GM06990 (cell line): ENCODE measurements at places on chromosomes 2 and 18.

DNA sequence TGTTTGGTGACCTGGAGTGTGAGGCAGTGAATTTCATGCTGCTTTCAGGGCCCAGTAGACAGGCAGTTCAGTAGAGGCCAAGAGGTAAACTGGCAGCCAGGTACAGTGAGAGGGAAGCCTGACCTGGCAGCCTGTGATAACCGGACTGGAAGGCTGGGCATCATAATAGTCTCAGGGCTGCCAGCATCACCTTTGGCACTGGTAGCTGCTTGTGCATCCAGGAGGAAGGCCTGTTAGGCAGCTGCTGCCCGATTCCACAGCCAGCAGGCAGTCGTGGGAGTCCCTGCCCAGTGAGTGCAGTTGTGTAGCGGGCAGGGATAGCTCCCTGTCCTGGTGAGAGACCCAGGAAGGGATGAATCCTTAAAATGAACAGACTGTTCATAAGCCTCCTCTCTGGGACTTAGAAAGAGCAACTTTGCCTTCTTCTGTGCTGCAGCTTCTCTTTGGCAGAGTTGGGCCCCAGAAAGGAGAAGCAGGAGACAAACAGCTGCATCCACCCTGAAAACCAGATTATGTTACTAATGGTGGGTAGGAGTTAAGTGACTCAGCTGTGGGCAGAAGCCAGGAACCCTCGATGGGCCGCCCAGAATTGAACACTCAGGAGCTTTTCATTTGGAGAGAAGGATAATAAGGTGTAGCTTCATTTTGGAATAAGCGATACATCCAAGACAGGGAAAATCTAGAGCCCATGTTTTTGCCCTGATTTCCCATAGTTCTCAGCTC is 8.1 kb upstream of the GPBAR1 start:
- DNase-seq: no peak

DNA sequence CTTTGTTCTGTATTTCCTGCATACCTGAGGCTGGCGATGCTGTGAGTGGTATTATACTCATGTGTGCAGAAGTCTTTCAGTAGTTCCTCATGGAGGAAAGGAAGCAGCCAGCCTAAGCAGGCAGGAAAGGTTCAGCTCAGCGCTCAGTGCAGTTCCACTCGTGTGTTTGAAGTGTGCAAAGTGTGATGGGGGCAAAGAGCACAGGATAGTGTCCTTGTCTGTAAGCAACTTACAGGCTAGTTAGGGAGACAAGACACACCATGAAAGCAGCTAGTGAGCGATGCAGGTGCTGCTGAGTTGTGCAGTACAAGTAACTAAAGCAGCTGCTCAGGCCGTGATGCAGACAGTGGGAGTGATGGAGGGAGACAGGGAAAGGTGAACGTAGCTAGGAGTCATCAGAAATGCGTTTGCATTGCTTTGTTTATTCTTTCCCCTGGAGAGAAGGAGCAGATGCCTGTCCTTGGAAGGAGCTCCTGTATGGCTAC is 146.2 kb downstream of the LDLRAD4 start:
- DNase-seq: no peak

DNA sequence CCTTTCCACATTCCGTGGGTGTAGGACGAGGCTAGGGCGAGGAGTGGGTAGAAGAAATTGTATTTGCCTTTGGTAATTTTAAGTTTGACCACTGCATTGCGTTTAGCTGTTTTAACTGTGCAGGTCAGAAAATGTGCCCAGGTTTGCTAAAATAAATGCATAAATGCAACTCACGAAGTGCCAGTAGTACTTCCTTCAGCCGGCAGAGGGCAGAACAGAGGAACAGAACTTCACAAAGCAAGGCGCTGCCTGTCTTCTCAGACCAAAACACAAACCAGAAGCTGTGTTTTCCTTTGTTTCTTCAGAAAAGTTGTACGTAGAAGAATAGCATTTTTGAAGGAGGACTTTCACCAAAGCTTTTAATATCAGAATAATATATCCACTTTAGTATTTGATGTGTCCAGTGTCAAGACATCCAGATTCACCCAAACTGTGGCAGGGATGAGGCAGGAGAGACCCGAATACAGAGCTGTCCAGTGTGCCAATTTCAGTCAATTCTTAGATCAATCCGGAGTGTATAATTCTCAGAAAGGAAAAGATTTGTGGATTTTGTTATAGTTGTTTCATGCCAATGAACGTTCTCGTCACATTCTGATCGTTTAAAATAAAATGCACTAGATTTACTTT is 348.6 kb downstream of the DLGAP1 start:
- DNase-seq: no peak

GRCh38 chr2:176652300-176653182 is 383.3 kb downstream of the MTX2 start:
- DNase-seq: no peak

GRCh38 chr2:50295596-50295995 is 736.3 kb downstream of the NRXN1 start:
- DNase-seq: no peak

GRCh38 chr2:211367711-211368110 is 811.3 kb downstream of the CPS1 start:
- peak; percentile 49 for DNase-seq

DNA sequence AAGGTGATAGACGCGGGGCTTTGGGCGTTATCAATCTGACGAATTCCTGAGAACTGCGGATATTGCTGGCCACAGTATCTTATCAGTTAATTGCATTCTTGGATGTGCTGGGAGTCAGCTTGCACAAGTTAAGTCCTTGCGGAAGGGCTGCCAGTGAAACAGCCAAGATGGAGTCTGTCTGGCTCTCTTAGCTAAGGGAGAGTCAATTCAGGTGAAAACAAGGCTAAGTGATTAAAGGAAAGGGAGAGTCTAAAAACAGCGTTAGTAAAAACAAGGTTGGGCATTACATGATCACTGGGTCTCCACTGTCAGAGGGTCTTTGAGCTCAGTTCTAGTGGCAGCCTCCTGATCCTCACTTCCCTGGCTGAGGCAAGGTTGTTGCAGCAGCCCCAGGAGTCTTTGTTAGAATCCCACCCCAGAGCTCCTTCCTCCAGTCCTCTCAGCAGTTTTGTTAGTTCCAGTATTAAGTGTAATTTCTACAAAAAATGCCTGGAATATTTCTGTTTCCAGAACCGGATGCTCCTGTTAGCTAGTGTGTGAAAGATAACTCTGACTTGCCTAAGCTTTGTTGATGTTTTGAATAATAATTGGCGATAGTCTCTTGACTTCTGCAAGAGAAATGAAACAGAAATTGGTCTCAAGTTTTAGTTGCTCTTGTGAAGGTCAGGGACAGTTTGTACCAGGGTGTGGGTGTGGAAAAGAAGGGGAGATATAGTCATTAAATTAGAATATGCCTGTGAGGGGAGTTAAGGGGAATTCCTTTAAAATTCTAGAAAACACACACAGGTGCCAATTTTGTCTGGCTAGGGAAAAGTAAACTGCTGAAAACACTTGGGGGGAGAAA is 10.6 kb downstream of the CFLAR start:
- peak; percentile 44 for DNase-seq

GRCh38 chr18:2961821-2962220 is 51.1 kb downstream of the LPIN2 start:
- no peak for DNase-seq

DNA sequence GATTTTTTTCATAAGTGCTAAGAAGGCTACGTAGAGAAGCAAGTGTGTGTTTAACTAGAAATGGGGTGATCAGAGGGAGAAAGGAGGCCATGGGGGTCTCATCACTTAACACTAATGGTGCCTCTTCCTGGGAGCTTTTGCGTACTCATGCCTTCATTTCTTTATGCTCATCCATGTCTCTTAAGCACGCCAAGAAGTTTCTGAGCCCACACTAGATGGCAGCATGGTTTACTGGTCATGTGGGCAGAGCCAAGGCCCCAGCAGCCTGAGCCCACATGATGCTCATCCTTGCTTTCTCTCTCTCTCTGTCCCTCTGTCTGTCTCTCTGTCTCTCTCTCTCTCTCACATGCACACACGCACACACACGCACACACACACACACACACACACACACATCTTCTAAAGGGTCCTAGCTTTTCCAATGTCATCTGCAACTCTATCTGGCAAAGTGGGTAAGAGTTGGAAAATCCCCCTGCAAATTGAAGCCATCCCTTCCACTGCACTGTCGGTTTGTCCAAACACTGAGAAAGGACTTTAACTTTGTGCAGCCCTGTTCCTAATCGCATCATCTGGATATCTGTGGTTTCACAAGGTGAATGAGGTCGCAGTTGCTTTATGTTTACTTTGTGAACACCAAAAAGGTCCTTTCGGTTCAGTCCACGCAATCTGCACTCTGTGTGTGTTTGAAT is 137.1 kb upstream of the CCDC68 start:
- DNase-seq: no peak

DNA sequence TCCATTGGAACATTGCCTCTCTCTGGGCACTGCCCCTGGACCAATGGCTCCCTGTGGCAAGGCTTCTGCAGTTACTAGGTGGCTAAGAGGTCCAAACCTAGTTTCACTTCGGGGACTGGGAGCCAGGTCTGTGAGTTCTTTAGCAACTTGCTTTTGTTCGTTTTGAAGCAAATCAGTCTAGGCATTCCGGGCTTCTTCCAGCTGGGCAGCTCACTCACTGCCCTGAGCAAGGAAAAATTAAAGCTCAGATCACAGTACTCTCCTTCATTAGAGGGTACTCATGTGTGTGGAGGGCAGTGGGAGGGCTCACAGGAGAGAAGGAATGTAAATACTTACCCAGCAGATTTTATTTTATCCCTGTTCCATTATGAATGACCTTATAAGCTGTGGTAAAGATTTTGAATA is 80.3 kb downstream of the SPP2 start:
- DNase-seq: no peak

DNA sequence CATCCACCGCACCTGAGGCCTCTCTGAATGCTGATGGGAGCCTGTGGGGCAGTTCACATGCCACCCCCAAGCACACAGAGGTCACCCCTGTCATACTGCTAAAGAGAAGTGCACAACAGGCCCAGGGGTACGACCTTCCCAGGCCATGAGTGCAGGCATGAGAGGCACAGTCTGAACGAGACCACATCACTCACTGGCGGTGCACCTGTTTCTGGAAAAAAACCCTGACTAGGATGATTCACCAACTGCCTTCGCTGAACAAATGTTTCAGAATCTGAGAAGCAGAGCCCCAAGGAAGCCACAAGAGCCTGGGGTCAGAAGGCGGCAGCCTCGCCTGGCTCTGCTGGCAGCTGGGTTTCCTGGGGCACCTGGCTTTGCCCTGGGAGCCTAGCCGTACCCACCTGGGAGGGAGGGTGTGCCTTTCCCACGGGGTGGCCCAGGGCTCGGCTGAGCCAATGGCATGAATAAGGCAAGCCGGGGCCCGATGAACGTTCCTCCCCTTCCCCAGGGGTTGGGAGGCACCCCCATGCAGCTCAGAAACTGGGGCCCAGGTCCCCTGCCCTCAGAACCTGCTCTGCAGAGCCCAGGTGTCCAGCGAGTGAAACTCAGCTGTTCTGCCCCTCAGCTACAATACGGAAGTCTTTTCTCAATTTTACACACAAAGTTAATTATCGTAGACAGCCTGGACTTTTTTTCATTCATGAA is 73.8 kb downstream of the HDAC4 start:
- DNase-seq: peak; percentile 75

DNA sequence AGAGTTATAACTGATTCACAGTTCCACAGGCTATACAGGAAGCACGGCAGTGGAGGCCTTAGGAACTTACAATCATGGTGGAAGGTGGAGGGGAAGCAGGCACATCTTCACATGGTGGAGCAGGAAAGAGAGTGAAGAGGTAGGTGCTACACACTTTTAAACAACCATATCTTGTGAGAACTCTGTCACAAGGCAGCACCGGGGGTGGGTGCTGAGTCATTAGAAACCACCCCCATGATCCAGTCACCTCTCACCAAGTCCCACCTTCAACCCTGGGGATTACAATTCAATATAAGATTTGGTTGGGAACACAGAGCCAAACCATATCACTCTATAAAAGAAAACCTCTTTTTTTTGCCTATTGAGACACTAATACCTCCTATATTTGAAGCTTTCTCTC is 1108.5 kb upstream of the CDH2 start:
- no peak for DNase-seq

- DNase-seq: no peak
Measured at GRCh38 chr18:77343846-77344510, 94.3 kb downstream of the GALR1 start.

DNA sequence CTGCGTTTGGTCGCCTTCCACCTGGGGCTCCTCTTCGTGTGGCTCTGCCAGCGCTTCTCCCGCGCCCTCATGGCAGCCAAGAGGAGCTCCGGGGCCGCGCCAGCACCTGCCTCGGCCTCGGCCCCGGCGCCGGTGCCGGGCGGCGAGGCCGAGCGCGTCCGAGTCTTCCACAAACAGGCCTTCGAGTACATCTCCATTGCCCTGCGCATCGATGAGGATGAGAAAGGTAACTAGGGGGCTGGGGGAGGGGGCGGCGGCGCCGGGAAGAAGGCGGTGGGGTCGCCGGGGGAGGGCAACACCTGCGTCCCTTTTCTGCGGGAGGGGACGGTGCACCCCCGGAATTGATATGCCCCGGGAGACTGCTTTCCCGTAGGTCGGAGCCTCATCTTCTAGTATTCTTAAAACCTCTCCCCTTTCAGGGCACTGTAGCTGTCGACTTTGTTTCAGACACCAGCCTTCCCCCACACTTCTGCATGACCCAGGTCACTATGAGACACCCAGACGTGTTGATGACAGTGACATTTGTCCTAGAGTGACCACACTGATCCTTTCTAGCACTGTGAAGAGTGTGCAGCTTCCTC is 755 bp downstream of the SPAST start:
- DNase-seq: no peak

- no peak for DNase-seq
Measured at GRCh38 chr18:78396077-78396476, 583.5 kb upstream of the SALL3 start.

DNA sequence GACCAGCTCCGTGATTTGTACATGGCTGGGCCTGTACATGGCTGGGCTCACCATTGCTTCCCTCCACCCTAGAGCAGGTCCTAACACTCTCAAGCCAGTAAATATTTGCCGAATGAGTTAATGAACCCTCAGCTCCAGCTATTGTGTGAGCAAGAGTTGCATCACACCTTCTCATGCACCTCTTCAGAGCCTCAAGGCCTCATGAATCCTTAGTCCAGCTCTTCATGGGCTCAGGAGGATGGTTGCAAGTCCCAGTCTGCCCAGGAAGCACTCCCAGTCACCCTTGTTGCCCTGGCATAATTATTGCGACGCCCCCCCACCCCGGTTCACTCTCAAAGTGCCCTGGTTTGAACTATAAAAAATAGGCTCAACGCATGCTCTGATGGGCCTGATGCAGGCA is 30.1 kb upstream of the GNAL start:
- no peak for DNase-seq

DNA sequence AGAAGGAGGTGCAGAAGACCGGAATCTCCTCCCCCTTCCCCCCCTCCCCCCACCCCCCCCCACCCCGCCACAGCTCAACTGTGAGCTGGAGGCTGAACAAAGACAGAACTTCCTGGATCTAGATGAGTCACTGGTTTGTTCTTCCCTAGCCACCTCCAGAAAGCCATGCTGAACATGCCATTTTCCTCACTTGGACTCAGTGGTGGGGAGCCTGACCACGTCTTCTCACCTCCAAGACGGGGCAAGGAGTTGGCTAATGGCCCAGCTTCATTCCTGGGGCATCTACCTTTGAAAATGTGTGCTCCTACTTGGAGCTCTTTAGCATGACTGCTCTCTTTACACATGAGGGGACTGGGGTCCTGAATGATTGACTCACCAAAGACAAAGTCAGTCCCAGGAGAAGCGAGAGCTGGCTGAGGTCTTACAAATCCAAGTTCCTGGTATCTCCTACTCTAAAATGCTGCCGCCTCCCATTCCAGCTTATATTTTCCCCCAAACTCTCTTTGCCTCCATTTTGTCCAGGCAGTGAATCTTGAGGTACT is 22.6 kb upstream of the FZD5 start:
- peak; percentile 28 for DNase-seq
